ENCODE measurements at places on chromosomes 5 and 9. TPM values are rescaled to one million over a fixed set of nuclear protein-coding genes. Genes with fewer than 3 reads are reported as not detected.

Gene HTR1A
- total RNA-seq = not detected

Gene TARS1
- 320 TPM for total RNA-seq

Gene FOXB2
- total RNA-seq = not detected

Gene BHMT2
- 3.7 TPM for total RNA-seq

Gene MEF2C
- 4.8 TPM for total RNA-seq

Gene NR3C1
- total RNA-seq = 25.3 TPM

Gene SLC46A2
- total RNA-seq = not detected

Gene TLR4
- total RNA-seq = 5.9 TPM

Gene SLC6A19
- total RNA-seq = not detected

Gene PPP3R2
- not detected for total RNA-seq

Gene CCL21
- not detected for total RNA-seq

Gene RASGRF2
- total RNA-seq = 5.4 TPM

Gene GABBR2
- total RNA-seq = 9.7 TPM

Gene C8G
- total RNA-seq = not detected

Gene CLIC3
- 0.75 TPM for total RNA-seq

Gene KCNV2
- not detected for total RNA-seq

Data from kidney epithelial cell (primary cell).